Activated CD4-positive, alpha-beta T cell treated with anti-CD3 and anti-CD28 coated beads, Interleukin-2, amount 10 ng/mL, durations not matched to agents 7 days and 5 days (primary cell): ENCODE measurements at places on chromosomes 7 and 10.

- DNase-seq: no peak
These were observed 169.7 kb upstream of the PHYHIPL start for GRCh38 chr10:59006511-59007306.

DNA sequence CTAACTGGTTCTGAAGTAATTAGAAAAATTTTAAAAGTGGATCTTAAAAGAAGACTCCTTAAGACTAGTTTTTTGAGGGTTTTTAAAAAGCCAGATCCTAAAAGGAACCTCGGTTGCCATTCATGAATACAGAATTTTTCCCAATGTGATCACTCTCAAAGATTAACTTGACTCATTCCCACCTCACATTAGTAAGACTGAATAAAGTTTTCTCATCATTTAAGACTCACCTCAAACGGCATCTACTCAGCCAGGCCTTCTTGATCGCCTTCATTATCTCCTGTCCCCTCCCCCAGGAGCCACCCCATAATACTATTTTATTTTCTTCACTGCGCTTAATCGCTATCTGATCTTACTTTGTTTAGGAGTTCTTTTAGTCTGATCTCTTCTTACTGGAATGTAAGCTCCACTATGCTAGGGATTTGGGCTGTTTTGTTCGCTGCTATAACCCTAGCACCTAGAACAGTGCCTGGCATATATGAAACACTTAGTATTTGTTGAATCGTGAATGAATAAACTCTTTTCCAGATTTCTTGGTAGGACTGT is 55.9 kb upstream of the PCGF5 start:
- no peak for DNase-seq

DNA sequence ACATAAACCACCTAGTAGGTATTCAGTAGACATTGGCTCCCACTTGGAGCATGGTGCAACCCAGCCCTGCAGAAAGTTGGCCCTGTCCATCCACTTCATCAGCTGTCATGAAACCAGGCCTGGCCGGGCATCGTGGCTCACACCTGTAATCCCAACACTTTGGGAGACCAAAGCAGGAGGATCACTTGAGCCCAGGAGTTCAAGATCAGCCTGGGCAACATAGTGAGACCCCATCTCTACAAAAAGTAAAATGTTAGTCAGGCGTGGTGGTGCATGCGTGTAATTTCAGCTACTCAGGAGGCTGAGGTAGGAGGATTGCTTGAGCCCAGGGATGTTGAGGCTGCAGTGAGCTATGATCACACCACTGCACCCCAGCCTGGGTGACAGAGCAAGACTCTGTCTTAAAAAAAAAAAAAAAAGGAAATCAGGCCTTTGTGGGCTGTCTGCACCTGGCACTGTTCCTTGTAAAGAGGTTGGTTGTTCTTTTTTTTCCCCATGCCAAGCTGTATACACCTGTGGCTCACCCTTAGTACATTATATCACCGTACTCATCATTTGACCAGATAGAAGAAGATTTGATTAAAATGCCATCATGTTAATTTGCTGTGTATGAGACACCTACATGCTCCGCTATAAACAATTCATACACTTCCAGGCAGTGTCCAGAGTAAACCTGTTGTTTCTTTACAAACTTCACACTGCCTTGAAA is 45.4 kb upstream of the GRID1 start:
- no peak for DNase-seq

DNA sequence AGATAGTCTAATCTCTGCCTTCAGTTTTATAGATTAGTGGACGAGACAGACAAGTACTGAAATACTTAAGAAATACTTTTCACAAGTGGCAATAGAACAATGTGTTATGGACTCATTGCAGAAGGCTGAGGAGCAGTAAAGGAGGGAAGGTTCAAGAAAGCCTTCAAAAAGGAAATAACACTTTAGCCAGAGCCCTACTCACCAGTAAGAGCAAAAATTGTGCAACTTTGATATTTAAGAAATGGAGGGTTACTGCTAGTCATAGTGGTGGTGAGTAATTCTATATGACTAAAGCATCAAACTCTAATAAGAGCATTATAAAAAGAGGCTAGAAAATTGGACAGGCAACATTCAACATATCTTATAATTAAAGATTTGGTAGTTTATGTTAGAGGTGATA is 28.8 kb downstream of the PTPN12 start:
- no peak for DNase-seq

- no peak for DNase-seq
These were observed 190.6 kb downstream of the EBF3 start for GRCh38 chr10:129773359-129773990.
